Ascending aorta (tissue), 2 donors: ENCODE measurements at places on chromosomes 2 and 18. TPM values are rescaled to one million over a fixed set of nuclear protein-coding genes. Genes with fewer than 3 reads are reported as not detected.

GRCh38 chr2:68776124-68776523, 41.5 kb downstream of the ARHGAP25 start:
- no peak for DNase-seq

DNA sequence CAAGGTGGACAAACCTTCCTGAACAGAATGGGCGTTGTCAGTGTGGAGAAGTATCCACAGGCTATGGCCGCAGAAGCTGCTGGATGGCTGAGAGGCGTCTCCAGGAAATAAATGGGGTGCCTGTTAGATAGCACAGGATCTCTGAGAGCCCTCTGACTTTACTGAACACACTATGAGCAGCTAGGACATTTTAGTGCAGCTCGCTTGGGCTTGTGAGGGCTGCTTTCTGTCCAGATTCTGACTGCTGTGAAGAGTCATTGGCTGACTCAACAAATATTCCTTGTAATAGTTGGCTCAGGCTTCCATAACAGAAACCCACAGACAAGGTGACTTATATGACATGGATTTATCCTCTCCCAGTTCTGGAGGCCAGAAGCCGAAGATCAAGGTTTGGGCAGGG, 100.2 kb upstream of the SNTG2 start:
- DNase-seq, result no peak

OXER1 gene
- 0.32 TPM for total RNA-seq

DOK6 gene
- not detected for total RNA-seq
